ENCODE measurements at places on chromosomes 16 and 17.

- no peak for DNase-seq
Observed at GRCh38 chr17:21295036-21295952, 10.8 kb downstream of the MAP2K3 start.

DNA sequence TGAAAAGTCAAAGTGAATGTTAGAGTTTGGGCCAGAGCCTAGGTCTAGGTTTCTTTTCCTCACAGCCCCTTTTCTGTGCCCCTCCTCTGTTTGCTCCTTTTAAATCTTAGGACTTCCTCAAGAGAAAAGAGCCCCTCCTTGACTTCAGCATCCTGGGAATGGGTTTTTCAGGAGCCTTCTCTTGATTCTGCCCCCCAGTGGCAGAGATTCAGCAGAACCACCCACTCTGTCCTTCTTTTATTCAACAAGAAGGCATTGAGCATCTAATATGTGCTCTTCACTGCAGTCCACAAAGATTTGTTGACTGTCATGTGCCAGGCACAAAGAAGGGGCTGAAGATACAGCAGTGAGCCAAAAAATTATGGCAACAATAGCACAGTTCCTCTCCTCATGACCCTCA, 270.8 kb upstream of the CDH5 start:
- DNase-seq = no peak

GRCh38 chr16:2090777-2091546, 43.2 kb downstream of the TSC2 start:
- peak; percentile 90 for DNase-seq

- DNase-seq = no peak
Observed at GRCh38 chr17:951325-952132, 28.0 kb downstream of the NXN start.

DNA sequence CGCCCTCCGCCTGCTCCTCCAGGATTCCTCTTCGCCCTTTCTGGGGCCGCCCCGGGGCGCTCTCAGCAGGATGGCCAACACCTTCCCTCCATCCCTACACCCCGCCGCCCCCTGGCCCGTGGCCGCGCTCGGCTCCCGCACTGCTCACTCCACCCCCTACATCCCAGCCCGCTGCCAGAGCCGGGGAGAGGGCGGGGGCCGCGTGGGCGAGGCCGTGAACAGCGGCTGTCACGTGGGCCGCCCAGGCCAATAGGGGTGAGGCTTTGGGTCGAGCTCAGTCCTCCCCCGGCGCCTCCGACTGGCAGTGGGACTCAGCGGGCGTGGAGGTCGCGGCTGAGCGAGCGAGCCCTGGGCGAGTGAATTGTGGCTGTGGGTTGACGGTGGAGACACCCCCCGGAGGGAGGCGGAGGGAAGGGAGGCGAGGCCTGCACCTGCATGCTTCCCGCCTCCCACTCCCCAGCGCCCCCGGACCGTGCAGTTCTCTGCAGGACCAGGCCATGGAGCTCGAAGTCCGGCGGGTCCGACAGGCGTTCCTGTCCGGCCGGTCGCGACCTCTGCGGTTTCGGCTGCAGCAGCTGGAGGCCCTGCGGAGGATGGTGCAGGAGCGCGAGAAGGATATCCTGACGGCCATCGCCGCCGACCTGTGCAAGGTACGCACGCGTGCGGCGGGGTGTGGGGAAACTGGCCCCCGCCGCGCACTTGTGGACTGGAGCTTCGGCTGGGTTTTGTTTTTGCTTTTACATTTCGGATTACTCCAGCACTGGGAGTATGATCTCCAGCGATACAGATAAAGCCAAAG, at the start of gene ALDH3A2:
Gene ALDH3A2, plus strand, starts transcription at position 277 of the 799 bp plus-strand sequence. Its CDS starts 221 bp downstream, at position 498.
- peak; percentile 67 for DNase-seq

GRCh38 chr16:51159865-51160264, 8.8 kb upstream of the SALL1 start:
- no peak for DNase-seq

DNA sequence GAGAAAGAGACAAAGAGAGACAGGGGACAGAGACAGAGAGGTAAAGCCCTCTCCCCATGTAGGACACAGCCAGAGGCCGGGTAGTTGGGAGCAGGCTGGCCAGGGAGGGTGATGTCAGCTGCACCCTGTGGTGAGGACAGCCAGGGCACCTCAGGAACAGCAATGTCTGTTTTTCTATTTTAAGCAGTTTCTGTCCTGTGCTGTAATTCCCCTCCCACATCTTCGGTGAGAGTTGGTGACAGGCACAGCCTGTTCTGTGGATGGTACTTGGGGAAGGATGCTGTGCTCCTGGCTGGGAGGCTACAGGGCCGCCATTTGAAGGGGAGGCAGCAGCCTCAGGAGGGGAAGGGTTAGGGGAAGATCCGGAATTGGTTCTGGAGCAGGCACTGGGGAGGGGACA, 163.5 kb downstream of the SDK2 start:
- no peak for DNase-seq

DNA sequence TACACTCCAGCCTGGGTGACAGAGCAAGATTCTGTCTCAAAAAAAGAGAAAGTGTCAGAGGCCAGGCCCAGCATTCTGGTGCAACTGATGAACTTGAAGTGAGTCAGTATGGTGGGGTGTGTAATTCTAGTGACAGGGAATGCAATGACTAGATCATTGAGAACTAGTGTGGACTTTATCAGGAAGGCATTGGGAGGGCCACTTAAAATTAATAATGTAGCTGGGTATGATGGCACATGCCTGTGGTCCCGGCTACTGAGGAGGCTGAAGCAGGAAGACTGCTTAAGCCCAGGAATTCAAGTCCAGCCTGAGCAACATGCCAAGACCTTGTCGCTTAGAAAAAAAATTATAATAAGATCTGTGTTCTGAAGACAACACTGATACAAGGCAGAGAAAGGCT, 90.8 kb downstream of the STX8 start:
- DNase-seq = no peak

DNA sequence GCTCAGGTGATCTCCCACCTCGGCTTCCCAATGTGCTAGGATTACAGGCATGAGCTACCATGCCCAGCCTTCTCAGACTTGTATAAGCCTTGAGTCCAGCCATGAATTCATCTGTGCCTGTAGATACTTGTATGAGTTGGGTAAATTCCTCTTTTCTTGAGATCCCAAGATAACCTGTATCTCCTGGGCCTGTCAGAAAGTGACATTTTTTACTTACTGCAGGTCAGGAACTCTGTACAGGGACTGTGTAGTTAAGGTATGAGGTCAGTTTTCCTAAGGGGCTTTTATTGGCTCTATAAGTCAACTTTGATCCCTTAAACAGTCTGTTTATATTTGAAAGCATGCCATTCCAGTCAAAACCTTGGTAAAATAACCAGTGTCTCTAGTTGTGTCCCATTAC, 106.3 kb upstream of the HAS3 start:
- DNase-seq = no peak

GRCh38 chr17:38585056-38585917, 20.5 kb downstream of the SRCIN1 start:
- peak; percentile 46 for DNase-seq

- no peak for DNase-seq
Observed at GRCh38 chr17:59010026-59010425, 96.7 kb downstream of the TRIM37 start.

DNA sequence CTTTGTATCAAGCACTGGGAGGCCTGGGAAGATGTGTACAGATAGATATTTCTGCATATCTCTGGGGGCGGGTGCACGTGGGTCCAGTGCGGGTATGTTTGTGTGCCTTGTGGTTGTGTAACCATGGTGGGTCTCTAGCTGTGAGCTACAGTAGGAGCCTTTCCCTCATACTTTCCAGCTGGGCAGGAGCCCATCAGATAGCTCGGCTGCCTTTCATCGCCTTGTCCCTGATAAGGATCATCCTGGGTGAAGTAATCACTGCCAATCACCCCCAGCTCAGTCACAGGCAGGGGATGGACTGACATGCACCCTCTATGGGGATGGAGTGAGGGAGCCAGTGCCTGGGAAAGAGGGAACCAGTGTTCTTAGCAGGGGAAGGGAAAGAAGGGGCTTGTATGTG, 3.2 kb upstream of the SCRN2 start:
- no peak for DNase-seq

DNA sequence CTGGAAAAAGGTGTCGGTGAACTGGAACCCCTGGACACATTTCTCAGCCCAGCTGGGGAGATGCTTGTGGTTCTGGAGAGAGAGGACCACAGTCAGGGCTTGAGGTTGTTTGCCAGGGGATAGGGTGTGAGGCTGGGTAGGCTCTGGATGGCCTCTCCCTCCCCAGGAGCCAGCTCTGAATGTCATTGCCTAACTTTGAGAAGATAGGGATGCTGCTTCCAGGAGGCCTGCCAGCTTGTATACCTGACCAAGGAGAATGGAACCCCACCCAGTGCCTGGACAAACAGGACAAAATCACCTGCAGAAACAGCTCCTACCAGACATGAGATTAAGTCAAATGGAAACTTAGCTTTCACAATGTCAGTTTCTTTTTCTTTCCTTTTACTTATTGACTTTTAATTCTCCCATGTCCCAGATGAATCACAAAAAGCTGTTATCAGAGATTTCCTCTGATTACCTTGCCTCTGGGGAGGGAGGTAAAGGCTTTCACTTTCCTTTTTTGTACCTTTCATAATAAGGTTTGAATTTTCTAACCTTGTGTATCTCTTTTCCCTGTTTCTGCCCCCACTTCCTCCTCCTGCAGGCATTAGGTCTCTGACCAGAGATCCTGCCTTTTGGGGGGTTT, 29.8 kb upstream of the PLLP start:
- no peak for DNase-seq

GRCh38 chr16:12425134-12425941, 378.3 kb downstream of the CPPED1 start:
- no peak for DNase-seq

DNA sequence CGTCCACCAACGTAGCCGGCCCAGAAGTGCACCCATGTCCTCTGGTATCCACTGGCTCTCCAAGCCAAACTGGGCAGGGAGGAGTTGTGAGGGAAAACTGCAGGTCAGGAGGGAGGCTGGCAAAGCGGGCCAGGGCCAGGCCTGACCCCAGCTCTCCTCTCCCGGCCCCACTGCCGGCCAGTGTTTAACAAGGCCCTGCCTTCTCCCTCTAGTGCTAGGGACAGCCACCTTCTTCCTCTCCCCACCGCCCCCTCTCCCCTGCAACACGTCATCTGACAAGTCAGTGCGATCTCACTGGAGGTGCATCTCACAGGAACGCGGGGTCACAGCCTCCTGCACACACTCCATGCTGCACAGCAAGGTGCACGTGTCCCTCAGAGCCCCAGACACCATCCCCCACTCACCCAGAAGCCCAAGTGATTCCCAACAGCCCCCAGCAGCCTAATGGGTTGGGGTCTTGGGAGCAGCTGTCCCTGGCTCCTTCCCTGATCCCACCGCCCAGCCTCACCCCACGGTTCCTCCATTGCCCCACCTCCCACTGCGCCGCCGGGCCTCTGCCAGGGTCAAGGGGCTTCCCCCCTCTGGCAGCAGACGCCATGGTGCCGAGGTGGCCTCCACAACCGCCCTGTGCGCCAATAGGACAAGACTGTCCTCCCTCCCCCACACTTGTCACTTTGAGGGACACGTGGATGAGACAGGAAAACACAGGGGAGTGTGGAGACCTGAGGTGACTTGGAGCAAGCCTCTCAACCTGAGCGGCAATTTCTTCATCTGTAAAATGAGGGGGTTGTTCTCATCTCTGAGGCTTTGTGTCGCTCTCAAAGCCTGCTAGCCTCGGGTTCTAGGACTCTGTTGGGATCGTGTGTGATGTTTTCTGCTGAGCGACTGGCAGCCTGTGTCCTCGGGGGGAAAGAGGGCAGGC, 1.1 kb upstream of the ACE start:
- DNase-seq = no peak

DNA sequence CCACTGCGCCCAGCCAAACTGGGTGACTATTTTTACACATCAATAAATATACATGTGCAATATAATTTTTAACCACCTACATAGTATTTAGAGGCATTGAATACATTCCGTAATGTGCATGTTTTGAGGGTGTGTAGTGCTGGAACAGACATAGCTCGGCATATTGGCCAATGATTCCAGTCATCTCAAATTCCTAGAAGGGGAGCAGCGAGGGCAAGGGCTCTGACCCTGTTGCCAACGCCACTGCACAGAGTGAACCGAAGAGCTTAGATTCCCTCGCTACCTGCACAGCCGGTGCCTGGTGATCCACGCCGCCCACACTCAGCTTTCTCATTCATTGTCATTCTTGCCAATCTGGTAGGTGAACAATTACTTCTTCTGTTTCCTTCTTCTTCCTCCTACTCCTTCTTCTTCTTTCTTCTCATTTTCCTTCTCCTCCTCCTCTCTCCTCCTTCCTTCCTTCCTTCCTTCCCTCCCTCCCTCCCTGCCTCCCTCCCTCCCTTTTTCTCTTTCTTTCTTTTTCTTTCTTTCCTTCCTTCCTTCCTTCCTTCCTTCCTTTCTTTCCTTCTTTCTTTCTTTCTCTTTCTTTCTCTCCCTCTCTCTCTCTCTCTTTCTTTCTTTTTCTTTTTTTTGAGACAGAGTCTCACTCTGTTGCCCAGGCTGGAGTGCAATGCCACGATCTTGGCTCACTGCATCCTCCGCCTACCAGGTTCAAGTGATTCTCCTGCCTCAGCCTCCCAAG, 26.3 kb upstream of the ATP2A3 start:
- DNase-seq = no peak

DNA sequence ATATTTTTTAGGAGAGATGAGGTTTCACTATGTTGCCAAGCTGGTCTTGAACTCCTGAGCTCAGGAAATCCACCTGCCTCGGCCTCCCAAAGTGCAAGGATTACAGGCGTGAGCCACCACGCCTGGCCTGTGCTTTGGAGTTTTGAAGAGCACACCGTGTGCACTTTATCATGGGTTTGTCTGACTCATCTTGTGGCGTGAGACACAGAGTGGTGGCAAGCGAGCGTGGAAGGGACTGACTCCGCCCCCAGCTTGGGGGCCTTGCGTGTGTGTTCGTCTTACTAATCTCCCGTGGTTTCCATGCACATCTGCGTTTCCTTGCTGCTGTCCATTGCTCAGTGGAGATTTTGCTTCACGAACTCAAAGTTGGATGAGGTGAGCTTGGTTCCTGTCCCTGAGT, 22.9 kb downstream of the CRAMP1 start:
- no peak for DNase-seq

Data from NCI-H2029 (cell line).